A549 treated with DMSO at 1 μM for 4 hours (cell line): ENCODE measurements at places on chromosomes 7 and 10. TPM values are rescaled to one million over a fixed set of nuclear protein-coding genes. Genes with fewer than 3 reads are reported as not detected.

The FAS gene
- 31.1 to 38.3 TPM (median 34.1 TPM) in 5 replicates for total RNA-seq

The NSUN5 gene
- total RNA-seq = 49.2 to 62.0 TPM (median 55.3 TPM) in 5 replicates

The SUN3 gene
- total RNA-seq = 0.46 TPM in 1 of 5 replicates, not detected in the others

The NOLC1 gene
- 198 to 200 TPM (median 200 TPM) in 5 replicates for total RNA-seq

The PDIA4 gene
- 179 to 200 TPM (median 192 TPM) in 5 replicates for total RNA-seq

The LLCFC1 gene
- not detected in 5 replicates for total RNA-seq

The MBLAC1 gene
- 2.3 to 3.1 TPM (median 2.7 TPM) in 5 replicates for total RNA-seq

The ITPRID1 gene
- total RNA-seq = not detected in 5 replicates

The SEMA3E gene
- 2.2 to 3.9 TPM (median 3.1 TPM) in 5 replicates for total RNA-seq

The NEURL1 gene
- 0.20 to 0.43 TPM (median 0.31 TPM) in 5 replicates for total RNA-seq

The POLD2 gene
- 142 to 177 TPM (median 159 TPM) in 5 replicates for total RNA-seq

The DGKI gene
- 0.15 to 0.38 TPM (median 0.30 TPM) in 5 replicates for total RNA-seq

The ICA1 gene
- 0.63 to 1.2 TPM (median 0.76 TPM) in 5 replicates for total RNA-seq

The SPDYE5 gene
- total RNA-seq = not detected in 5 replicates

The CPXM2 gene
- total RNA-seq = 0.02 TPM in 1 of 5 replicates, not detected in the others

The HTR5A gene
- total RNA-seq = not detected in 5 replicates

The XRCC2 gene
- total RNA-seq = 5.0 to 6.9 TPM (median 6.2 TPM) in 5 replicates

The LIPF gene
- total RNA-seq = not detected in 5 replicates

The SEMA3A gene
- 6.3 to 8.3 TPM (median 7.9 TPM) in 5 replicates for total RNA-seq

The CYP26A1 gene
- total RNA-seq = 2.5 to 3.8 TPM (median 3.0 TPM) in 5 replicates

The TBX20 gene
- total RNA-seq = 2.2 to 3.2 TPM (median 2.8 TPM) in 5 replicates

The CPA2 gene
- total RNA-seq = 0.11 to 0.44 TPM in 2 of 5 replicates, not detected in the others
